ENCODE measurements at places on chromosomes 5 and 9.
A peak's percentile ranks its signal among the peaks of the same experiment; 100 is the strongest.

- DNase-seq = no peak
These were observed 50.2 kb upstream of the ZBTB43 start for GRCh38 chr9:126754436-126755316.

DNA sequence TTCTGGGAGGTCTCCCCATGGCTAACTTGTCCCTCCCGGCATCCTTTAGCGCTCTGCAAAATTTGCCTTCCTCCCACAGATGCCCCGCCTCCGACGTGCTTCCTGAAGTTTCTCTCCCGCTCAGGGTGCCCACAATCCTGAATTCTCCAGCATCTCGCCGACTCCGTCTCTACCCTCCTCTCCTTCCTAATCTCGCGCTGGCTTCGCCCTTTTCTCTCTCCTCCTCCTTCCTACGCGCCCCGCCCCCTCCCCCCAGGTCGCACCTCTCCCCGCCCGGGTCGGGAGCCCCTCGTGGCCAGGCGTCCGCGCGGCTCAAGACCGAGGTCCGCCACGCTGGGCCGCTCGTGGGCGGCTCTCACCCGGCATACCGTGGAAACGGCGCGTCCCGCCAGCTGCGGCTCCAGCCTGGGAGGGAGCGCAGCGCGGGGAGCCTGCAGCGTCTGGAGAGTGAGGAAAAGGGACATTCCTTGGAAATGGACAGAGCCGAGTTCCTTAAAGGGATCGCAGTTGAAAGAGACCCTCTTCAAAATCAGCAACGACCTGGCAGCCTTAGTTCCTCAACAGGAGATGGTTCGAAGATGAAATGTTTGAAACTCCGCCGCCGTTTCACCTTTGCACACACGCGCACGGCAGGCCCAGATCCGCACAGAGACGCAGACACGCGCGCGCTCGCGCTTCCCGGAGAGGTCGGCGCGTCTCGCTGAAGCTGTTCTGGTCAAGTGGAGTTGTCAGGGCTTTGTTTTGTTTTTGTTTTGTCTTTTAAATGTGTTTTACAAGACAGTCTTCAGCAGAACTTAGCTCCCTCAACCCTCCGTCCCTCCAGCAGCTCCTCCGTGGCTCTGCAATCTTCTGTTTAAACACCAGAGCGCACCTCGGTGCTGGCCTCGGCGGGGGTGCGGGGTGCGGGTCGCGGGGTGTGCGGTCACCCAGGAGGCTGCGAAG is 5.0 kb upstream of the IRX2 start:
- DNase-seq = peak; percentile 73

- no peak for DNase-seq
These were observed 46.2 kb upstream of the PCSK5 start for GRCh38 chr9:75844321-75844720.

DNA sequence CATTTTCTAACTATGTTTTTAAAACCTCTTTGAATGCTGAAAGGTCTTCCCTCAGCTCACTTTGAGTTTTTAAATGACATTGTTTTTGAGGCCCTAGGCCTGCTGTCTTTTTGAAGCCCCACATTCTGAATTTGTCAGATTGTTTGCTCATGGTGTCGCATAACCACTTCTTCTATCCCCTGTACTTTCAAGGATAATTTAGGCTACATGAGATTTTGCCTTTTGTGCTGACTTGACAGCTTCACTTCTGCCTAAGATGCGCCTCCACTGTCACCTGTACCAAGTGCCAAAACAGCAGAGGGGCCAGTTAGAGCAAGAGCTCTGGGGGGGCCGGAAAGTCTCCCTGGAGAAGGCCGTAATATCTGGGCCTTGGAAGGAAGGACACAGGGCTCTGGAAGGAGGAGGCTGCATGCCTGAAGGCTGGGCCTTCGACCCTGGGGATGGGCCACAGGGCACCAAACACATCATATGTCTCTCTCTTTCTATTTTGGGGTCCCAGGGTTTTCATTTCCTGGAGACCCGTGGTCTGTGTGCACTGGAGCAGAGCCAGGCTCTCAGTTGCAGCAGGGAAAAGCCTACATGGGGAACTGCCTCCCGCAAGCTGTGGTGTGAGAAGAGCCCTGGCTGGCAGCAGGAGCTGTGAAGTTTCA is 49.1 kb downstream of the NDST1 start:
- DNase-seq = no peak

GRCh38 chr9:136746155-136746490 is 2.2 kb downstream of the LCN6 start:
- no peak for DNase-seq
